ENCODE measurements at places on chromosomes 16 and 17.

GRCh38 chr17:7190276-7190917 is 11.2 kb upstream of the ASGR1 start:
- DNase-seq, result no peak

DNA sequence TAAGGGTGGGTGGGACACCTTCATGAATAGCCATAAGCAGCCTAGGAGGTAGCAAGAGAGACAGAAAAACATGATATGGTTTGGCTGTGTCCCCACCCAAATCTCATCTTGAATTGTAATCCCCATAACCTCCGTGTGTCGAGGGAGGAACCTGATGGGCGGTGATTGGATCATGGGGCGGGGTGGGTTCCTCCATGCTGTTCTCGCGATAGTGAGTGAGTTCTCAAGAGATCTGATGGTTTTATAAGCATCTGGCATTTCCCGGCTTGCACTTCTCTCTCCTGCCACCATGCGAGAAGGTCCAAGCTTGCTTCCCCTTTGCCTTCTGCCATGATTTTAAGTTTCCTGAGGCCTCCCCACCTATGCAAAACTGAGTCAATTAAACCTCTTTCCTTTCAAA is 259.1 kb upstream of the ERCC4 start:
- DNase-seq, result no peak

GRCh38 chr17:35898283-35899070 is 18.3 kb upstream of the CCL5 start:
- DNase-seq, result peak; percentile 60

DNA sequence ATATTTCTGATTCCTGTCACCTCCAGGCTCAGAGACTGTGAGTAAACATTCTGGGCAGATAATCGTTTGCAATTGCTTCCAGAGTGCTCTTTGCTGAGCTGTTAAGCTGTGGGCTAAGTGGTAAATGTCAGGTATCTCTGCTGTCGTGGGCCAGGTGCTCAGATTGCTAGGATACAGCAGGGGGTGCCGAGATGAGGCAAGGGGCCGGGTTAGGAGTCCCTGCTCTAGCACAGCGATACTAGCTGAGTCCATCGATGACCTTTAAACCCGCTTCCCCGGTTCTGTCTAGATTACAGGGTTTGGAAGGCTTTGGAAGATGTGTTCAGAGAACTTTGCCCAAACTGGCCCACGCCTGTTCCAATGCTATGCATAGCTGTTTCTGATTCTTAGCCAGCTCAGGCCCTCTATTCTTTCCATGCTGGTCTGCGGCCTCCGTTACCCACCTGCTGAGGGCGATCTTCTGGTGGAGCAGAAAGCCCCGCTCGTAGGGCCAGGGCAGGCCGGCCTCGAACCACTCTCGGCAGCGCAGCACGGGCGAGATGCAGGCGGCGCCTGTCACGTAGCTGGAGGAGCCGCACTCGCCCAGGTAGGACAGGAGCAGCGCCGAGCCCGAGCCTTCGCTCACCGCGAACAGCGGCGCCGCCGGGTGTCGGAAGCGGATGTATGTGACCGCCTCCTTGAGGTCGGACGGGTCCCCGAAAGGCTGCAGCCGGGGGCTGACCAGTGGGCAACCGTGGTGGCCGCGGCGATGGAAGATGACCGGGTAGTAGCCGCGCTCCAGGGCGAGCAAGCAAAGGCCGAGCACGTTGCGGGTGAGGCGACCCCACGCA is 979 bp downstream of the ABHD15 start:
- DNase-seq, result no peak

GRCh38 chr17:7293816-7294613 is 424 bp downstream of the YBX2 start:
- no peak for DNase-seq

- DNase-seq, result no peak
Measured at GRCh38 chr17:17084317-17084835, 42.1 kb downstream of the MPRIP start.

DNA sequence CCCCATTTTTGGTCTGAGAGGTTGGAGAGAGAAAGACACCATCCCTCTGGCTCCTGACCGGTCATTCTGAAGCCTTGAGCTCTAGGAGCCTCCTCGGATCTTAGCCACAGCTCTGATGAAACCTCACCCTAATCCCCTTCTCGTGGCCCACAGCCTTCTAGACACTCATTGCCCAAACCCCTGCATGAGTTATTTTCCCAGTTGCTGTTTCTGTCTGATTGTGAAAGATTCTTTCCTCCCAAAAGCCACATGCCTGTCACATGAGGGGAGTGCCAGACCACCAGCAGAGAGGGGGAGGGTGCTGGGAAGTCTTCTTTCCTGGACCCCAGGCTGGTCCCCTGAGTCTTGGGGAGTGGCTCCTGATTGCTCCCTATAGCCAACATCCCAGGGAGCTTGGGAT is 17.6 kb upstream of the ABR start:
- peak; percentile 69 for DNase-seq

GRCh38 chr17:44359006-44359405 is 4.6 kb downstream of the FAM171A2 start:
- DNase-seq, result no peak

GRCh38 chr17:38343608-38344419 is at the start of gene GPR179:
Gene GPR179 (minus strand): TSS chr17:38343956. CDS start chr17:38343789, 167 bp downstream.
- no peak for DNase-seq

- DNase-seq, result no peak
Measured at GRCh38 chr17:67124450-67125148, 80.2 kb downstream of the CACNG1 start.

- DNase-seq, result no peak
Measured at GRCh38 chr17:73030501-73030921, 62.0 kb downstream of the SLC39A11 start.

DNA sequence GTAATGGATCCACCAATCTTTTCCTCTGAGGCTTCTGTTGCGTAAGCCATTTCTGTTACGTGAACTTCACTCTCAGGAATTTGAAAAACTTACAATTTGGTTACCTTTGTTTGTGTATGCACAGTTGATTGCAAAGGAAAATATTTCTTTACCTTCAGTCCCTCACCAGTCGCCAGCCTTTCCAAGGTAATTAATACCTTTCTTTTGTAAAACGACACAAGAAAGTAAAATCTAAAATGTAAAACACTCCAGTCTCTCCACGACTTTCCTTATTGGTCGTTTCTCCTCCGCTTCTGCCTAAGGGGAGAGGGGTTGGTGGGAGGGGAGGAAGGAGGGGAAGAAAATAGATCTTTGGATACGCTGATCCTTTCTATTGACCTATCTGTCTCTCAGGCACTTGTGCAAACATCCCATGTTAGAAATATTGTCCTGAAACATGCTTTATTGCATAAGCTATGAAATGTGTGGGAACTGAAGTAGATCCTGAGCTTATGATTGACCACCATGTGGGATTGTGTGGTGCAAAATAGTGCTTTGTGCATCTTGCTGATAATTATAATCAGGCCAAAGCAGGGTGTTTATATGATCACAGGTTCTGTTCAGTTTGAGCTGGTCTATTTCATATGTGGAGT is 32.4 kb upstream of the EFCAB13 start:
- DNase-seq, result no peak

- no peak for DNase-seq
Measured at GRCh38 chr17:73391331-73392265, 79.8 kb upstream of the CDC42EP4 start.

GRCh38 chr16:53666786-53667415 is 36.8 kb downstream of the RPGRIP1L start:
- DNase-seq, result no peak

Data from CD14-positive monocyte (primary cell).